Esophagus squamous epithelium (tissue), 5 donors: ENCODE measurements at places on chromosomes 6 and 20.

GRCh38 chr6:87669051-87669450 is 33.0 kb downstream of the AKIRIN2 start:
- H3K27ac ChIP-seq, result no peak overlapping the region
- H3K36me3 ChIP-seq, result peaks cover 8% of the 10 kb centered on the region
- no peak for DNase-seq
- H3K4me3 ChIP-seq, result no peak overlapping the region

DNA sequence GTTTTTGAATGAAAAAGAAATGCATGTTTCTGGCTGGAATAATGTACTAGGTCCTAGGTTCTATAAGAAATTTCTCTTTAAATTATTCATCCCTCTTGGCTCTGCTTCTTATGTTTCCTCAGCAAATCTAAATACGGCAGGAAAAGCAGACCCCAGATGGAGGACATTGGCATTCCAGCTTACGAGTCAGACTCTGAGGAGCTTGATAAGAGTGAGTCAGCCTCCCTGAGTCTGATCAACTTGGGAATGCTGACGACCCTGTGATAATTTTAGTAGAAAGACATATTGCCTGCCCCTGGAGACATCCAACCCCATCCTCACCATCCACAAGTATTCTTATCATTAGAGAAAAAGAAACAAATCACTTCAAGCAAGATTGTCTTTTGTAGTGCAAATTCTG is 509.7 kb upstream of the MARCKS start:
- peaks cover 14% of the 10 kb centered on the region for H3K4me1 ChIP-seq
- no peaks in the 10 kb centered on the region for H3K27me3 ChIP-seq
- DNase-seq, result no peak
- H3K36me3 ChIP-seq, result no peaks in the 10 kb centered on the region

DNA sequence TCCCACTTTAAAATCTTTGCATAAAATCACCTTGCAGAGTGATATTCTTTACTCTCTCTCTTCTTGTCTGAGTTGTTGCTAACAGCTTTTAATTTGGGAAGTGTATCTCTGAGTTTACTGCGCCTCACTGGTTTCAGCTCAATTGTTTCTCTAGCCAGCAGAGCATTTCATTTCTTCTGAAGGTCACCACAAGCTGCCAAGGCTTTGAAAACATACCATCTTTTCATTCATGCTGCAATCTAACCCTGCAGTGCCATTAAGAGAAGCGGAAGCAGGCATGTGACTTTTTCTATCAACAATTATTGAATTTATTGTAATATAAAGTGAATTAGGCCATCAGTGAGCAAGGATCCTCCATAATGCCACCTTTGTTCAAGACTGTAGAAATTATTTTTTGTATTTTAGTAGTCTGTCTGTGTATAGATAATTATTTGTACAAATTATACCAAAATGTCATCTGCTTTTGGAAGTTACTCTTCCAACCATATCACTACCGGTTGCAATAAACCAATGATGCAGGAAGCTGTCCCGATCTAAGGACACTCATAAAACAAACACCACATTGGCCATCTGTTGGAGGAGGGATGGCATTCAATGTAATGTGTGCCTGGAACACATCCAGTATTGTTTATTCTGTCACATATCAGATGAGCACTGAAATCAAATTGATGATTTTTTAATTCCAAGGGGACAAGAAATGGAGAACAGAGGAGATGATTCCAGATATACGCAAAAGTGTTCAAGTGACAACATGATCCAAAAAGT is 26.8 kb downstream of the HS3ST5 start:
- no peaks in the 10 kb centered on the region for H3K36me3 ChIP-seq
- H3K27ac ChIP-seq, result no peak overlapping the region
- H3K27me3 ChIP-seq, result no peaks in the 10 kb centered on the region
- no peaks in the 10 kb centered on the region for H3K4me1 ChIP-seq
- no peak overlapping the region for H3K4me3 ChIP-seq

DNA sequence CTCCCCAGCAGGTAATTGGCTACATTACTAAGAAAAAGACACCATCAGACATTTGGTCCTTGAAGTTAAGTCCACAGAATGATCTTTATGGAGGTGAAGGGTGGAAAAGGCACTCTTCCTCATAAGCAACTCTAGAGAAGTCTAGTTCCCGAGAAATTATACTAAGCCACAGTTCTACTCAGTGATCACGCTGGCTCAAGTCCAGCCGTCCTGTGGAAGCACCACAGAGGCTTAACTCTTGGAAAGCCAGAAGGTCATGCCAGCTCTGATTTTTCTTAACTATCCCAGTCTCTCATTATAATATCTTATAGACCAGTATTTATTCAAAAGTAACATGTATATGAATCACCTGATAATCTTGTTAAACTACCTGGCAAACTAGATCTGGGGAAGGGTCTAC is 258.5 kb downstream of the EYA4 start:
- H3K27me3 ChIP-seq, result no peaks in the 10 kb centered on the region
- no peaks in the 10 kb centered on the region for H3K36me3 ChIP-seq
- H3K4me3 ChIP-seq, result no peak overlapping the region
- H3K4me1 ChIP-seq, result peaks cover 4% of the 10 kb centered on the region
- DNase-seq, result no peak
- H3K27ac ChIP-seq, result no peak overlapping the region
